Activated CD8-positive, alpha-beta T cell treated with anti-CD3 and anti-CD28 coated beads for 36 hours (primary cell): ENCODE measurements at places on chromosomes 2 and 18. TPM values are rescaled to one million over a fixed set of nuclear protein-coding genes. Genes with fewer than 3 reads are reported as not detected.

GRCh38 chr2:3603536-3604206 is 8.8 kb downstream of the COLEC11 start:
- no peak overlapping the region for H3K27ac ChIP-seq
- peaks cover 2% of the 10 kb centered on the region for H3K4me1 ChIP-seq
- no peaks in the 10 kb centered on the region for H3K27me3 ChIP-seq
- no peaks in the 10 kb centered on the region for H3K36me3 ChIP-seq

DNA sequence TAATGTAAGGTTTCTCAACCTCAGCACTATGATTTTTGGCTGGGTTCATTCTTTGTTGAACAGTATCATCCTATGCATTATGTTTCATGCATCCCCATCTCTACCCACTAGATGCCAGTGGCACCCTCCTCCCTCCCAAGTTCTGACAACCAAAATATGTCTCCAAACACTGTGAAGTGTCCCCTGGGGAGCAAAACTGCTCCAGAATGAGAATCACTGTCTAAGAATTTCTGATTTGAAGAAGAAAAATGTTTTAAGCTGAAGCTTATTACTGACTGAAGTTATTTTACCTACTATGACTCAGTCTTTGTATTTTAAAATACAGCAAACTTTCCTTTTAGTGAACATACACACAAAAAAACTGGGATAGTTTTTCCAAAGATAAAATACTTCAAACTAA is 3.4 kb downstream of the THADA start:
- no peak overlapping the region for H3K4me3 ChIP-seq
- peaks cover 18% of the 10 kb centered on the region for H3K36me3 ChIP-seq
- peaks cover 29% of the 10 kb centered on the region for H3K4me1 ChIP-seq
- H3K27me3 ChIP-seq, result no peaks in the 10 kb centered on the region
- DNase-seq, result no peak

GRCh38 chr2:27218614-27219013 is 1.4 kb downstream of the CAD start:
- H3K36me3 ChIP-seq, result peaks cover 70% of the 10 kb centered on the region
- peak overlapping the region; percentile 48 for H3K27ac ChIP-seq

- no peak for DNase-seq
- H3K36me3 ChIP-seq, result no peaks in the 10 kb centered on the region
- no peaks in the 10 kb centered on the region for H3K4me1 ChIP-seq
- H3K27ac ChIP-seq, result no peak overlapping the region
- H3K27me3 ChIP-seq, result no peaks in the 10 kb centered on the region
These were observed 51.5 kb upstream of the ITGB6 start for GRCh38 chr2:160251569-160251968.

GRCh38 chr18:79598633-79599175 is 80.9 kb upstream of the CTDP1 start:
- peaks cover 2% of the 10 kb centered on the region for H3K4me1 ChIP-seq
- DNase-seq, result no peak
- H3K4me3 ChIP-seq, result no peak overlapping the region
- H3K27ac ChIP-seq, result no peak overlapping the region

- peaks cover 32% of the 10 kb centered on the region for H3K4me1 ChIP-seq
- peaks cover 38% of the 10 kb centered on the region for H3K36me3 ChIP-seq
- no peaks in the 10 kb centered on the region for H3K27me3 ChIP-seq
- H3K27ac ChIP-seq, result peak overlapping the region; percentile 97
- peak overlapping the region; percentile 93 for H3K4me3 ChIP-seq
These were observed 214.1 kb upstream of the STON1 start for GRCh38 chr2:48315896-48316194.

DNA sequence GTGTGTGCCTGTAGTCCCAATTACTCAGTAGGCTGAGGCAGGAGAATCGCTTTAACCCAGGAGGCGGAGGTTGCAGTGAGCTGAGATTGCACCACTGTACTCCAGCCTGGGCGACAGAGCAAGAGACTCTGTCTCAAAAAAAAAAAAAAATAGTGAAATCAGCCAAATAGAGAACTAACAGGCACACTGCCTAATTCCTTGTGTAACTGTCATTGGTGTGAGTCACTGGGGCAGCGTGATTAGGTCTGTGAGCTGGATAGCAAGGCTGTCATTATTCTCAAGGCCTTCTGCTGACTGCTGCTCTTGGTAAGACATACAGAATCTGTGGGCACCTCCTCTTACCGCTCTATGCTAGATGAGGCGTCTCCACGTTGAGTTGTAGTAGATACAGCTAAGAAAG is 270.3 kb downstream of the NEDD4L start:
- peaks cover 35% of the 10 kb centered on the region for H3K4me1 ChIP-seq
- DNase-seq, result no peak
- no peak overlapping the region for H3K4me3 ChIP-seq

- H3K27ac ChIP-seq, result no peak overlapping the region
- no peaks in the 10 kb centered on the region for H3K36me3 ChIP-seq
These were observed 188.5 kb downstream of the MBD2 start for GRCh38 chr18:54035927-54036326.

GRCh38 chr2:133606616-133607015 is 38.4 kb upstream of the NCKAP5 start:
- H3K4me3 ChIP-seq, result no peak overlapping the region
- DNase-seq, result no peak
- H3K27ac ChIP-seq, result no peak overlapping the region
- H3K36me3 ChIP-seq, result no peaks in the 10 kb centered on the region

DNA sequence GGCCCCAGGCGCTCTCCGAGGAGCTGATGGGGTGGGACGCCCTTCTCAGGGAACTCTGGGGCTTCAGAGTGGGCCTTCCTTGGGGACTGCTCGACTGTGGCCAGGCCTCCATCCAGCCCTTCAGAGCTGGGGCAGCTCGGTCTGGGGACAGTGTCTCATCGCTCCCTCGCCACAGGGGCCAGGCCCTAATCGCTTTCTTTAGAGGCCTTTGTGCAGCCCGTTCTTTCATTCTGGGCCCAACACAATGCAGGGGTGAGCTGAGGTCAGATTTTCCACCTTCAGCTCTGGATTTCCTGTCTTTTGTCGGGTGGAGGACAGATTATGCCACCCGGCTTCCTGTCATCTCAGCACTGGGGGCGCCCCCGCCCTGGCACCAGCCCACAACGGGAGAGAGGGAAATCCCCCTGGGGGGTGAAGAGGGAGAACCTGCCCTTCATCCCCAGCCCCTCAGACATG is 25.2 kb downstream of the MYCN start:
- H3K36me3 ChIP-seq, result no peaks in the 10 kb centered on the region
- H3K27me3 ChIP-seq, result peaks cover 2% of the 10 kb centered on the region
- H3K4me1 ChIP-seq, result peaks cover 47% of the 10 kb centered on the region
- H3K4me3 ChIP-seq, result no peak overlapping the region
- DNase-seq, result peak; percentile 78

- no peaks in the 10 kb centered on the region for H3K27me3 ChIP-seq
- no peak overlapping the region for H3K4me3 ChIP-seq
- H3K36me3 ChIP-seq, result peaks cover 14% of the 10 kb centered on the region
- H3K27ac ChIP-seq, result no peak overlapping the region
- DNase-seq, result no peak
These were observed 18.3 kb downstream of the TRIB2 start for GRCh38 chr2:12734914-12735654.

- no peak overlapping the region for H3K27ac ChIP-seq
- peaks cover 2% of the 10 kb centered on the region for H3K27me3 ChIP-seq
- no peaks in the 10 kb centered on the region for H3K4me1 ChIP-seq
These were observed 369.0 kb downstream of the EPHA4 start for GRCh38 chr2:221203125-221203524.

DNA sequence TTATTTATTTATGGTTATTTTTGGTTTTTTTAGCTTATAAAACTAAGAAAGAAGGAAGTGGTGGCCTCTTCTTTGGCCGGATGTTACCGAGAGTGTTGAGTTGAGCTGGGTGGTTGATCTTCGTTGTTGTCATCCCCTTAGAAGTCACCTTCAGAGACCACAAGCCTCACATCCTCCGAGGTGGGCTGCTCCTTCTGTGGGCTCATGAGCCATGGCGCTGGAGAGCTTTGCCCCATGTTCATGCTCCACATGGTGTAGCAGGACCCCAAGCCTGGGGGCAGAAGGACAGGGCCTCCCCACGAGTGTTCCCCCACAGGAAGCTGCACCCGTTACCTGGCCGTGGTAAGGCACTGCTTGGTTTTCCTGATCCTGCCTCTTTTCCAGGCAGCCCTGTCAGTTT is 23.4 kb downstream of the SNTG2 start:
- peak overlapping the region; percentile 37 for H3K4me3 ChIP-seq
- DNase-seq, result peak; percentile 80
- H3K27ac ChIP-seq, result peak overlapping the region; percentile 92
- no peaks in the 10 kb centered on the region for H3K27me3 ChIP-seq

DNA sequence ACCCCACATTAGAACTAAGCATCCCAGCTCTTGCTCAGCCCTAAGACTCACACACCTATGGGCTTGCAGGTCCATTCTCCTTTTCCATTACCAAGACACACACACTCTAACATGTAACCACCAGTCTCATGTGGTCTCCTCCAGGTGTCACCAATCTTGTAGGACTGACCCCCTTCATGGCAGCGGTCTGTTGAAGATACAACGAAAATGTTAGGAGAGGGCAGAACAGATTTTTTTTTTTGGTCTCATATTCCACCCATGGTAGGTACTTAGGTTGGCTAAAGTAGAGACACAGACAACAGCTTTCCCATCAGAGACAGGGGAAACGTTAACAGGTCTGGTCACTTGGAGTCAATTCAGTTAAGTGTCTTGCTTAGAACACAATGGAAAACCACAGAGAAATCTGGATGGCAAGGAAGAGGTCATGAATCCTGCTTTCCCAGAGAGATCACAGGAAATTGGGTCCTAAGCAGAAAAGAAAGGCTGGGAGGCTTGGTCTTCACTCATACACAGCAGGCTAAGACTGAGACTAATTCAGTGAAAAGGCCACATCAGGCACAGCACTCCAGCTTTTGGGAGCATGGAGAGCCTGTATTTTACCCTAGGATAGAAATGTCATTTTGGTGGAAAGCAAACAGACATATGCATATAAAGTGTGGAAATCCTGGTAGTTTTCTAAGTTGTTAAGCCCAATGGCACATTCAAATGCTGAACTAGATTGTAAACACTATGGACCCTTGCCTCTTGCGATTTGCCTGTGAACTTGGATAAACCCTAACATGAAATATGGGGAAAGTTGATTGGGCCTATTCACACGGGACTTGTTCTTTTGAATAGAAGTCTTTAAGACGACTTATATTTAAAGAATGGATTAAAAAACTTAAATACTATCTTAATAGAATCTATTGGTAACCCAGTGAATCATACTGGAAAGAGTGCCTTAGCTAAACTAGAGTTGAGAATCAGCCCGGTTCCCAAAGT is 3.8 kb downstream of the FN1 start:
- H3K27ac ChIP-seq, result no peak overlapping the region
- H3K4me3 ChIP-seq, result no peak overlapping the region
- peaks cover 14% of the 10 kb centered on the region for H3K4me1 ChIP-seq

- no peak overlapping the region for H3K4me3 ChIP-seq
- no peaks in the 10 kb centered on the region for H3K4me1 ChIP-seq
- H3K27me3 ChIP-seq, result peaks cover 13% of the 10 kb centered on the region
These were observed 145.9 kb downstream of the ACKR3 start for GRCh38 chr2:236715491-236715961.

DNA sequence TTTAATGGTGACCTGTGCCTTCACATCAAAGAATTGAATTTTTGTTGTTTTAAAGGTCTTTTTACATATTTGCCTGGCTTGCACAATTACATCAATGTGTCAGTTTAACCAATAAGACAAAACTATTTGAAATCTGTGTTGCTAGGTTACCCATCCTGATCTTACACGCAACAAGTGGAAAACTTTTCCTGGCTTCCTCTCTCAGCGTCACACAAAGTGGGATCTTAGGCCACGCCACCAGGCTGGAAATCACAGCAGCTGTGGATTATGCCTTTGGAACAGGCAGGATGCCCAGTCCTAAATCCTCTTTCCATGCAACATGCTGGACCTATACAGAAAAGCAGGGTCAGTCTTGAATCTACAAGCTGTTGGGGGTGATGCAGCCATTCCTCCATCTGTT is 298.2 kb upstream of the HNRNPA3 start:
- H3K4me1 ChIP-seq, result peaks cover 12% of the 10 kb centered on the region
- DNase-seq, result no peak
- no peaks in the 10 kb centered on the region for H3K27me3 ChIP-seq

DNA sequence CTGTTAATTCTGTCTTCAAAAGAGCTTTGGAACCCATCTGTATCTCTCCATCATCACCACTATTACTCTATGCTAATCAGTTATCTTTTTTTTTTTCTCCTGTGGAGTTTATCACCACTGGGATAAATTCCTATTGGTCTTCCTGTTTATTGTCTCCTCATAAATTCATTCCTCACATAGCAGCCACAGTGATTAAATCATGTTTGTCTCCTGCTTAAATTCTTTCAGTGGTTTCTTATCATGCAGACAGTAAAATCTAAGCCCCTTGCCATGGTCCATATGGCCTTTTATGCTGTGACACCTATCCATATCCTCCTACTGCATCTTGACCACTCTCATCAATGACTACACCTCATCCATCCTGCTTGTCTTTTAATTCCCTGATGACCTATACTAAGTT is 239.8 kb upstream of the ZEB2 start:
- no peak overlapping the region for H3K4me3 ChIP-seq
- H3K36me3 ChIP-seq, result no peaks in the 10 kb centered on the region
- H3K27me3 ChIP-seq, result peaks cover 4% of the 10 kb centered on the region

- no peak for DNase-seq
- no peaks in the 10 kb centered on the region for H3K36me3 ChIP-seq
- H3K4me3 ChIP-seq, result no peak overlapping the region
- no peak overlapping the region for H3K27ac ChIP-seq
- peaks cover 3% of the 10 kb centered on the region for H3K4me1 ChIP-seq
- H3K27me3 ChIP-seq, result peaks cover 1% of the 10 kb centered on the region
These were observed 3.8 kb upstream of the ROCK2 start for GRCh38 chr2:11348209-11348749.

DNA sequence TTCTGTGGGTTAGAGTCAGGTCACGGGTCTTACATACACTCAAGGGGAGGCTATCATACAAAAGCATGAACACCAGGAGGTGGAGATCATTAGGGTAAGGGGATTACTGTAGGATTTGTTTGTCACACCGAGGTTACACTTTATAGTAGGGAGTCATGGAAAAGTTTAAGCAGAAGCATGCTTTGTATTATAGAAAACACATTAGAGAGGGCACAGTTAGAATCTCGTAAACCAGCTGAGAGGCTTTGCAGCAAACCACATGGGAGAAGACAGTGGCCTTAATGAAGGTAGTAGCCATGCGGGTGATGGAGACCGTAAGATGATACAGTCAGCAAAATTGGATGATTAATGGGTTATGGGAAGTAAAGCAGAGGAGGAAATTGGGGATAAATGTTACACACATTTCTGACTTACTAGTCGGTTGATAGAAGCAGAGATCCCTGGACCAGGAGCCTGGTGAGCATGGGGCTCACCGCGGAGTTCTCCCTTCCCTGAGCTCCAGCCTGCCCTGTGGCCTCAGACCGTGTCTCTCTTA is 75.6 kb downstream of the MAPRE2 start:
- no peak for DNase-seq
- H3K36me3 ChIP-seq, result peaks cover 21% of the 10 kb centered on the region
- H3K4me3 ChIP-seq, result no peak overlapping the region
- no peaks in the 10 kb centered on the region for H3K27me3 ChIP-seq
- H3K4me1 ChIP-seq, result peaks cover 54% of the 10 kb centered on the region

Gene BCL2
- total RNA-seq, result 107 TPM

Gene GKN1
- not detected for total RNA-seq

Gene NT5DC4
- total RNA-seq, result not detected

Gene APLF
- total RNA-seq, result 3.5 TPM

Gene FAP
- total RNA-seq, result not detected

Gene POTEI
- total RNA-seq, result not detected

Gene MYO5B
- total RNA-seq, result not detected

Gene MYCN
- total RNA-seq, result 0.22 TPM

Gene FIGN
- not detected for total RNA-seq

Gene GREB1
- 1.5 TPM for total RNA-seq

Gene LRATD1
- not detected for total RNA-seq

Gene C2orf78
- not detected for total RNA-seq
